Umbilical cord (tissue), 2 donors: ENCODE measurements at places on chromosomes 5 and 9.
A peak's percentile ranks its signal among the peaks of the same experiment; 100 is the strongest.

GRCh38 chr9:121272401-121272948, 4.5 kb downstream of the GSN start:
- no peak for DNase-seq

DNA sequence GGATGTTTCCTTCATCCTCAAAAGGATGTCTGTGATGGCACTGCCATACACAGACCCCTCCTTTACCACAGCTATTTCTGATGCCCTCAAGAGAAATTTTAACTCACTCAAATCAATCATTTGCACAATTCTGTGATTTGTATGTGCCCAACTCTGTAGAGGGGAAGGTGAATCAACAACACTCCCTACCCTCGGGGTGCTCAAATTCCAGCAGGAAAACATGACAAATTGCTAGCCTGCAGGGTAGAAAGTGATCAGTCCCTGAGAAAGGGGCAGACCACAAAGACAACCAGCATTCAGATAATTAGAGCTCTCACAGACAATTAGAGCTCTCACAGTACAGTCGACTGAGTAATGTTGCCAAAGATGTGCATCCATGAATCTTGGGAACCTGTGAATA, 45.3 kb upstream of the FOXE1 start:
- no peak for DNase-seq

DNA sequence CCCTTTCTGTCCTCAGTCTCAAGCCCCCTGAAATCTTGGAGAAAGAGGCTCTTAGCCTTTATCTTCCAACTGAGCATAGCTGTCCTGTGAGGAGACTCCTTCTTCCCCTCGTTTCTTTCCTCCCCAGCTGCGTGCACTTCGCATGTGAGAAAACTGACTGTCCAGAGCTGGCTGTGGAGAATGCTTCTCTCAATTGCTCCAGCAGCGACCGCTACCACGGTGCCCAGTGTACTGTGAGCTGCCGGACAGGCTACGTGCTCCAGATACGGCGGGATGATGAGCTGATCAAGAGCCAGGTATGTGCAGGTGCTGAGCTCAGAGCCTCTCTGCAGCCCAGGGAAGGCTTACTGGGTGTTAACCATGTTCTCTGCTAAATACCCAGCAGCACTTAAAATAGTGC, 190.8 kb downstream of the PAPPA start:
- no peak for DNase-seq

- DNase-seq, result peak; percentile 47
Measured at GRCh38 chr5:134100283-134101091, 14.0 kb upstream of the TCF7 start.

- no peak for DNase-seq
Measured at GRCh38 chr9:112945620-112946208, 55.0 kb upstream of the SLC46A2 start.

DNA sequence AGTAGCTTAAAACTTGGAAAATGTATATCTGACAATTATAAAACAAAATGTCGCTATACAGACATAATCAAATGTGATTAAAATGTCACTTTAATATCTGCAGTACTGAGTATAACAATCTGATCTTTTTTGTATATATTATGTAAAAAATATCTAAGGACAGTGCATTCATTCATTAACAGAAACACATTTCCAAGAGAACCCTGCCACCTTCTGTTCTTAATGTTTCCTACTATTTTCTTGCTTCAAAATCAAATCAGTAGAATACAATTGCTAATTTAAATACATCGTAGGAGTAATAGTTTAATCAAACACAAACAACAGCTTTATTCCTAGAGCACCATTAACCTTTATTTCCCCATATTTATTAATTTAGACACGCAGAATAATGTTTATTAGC, 142.6 kb upstream of the ST8SIA4 start:
- DNase-seq, result peak; percentile 6
